ENCODE measurements at places on chromosomes 13 and 19.

GRCh38 chr13:106197496-106197895 is 338.0 kb downstream of the EFNB2 start:
- no peak for DNase-seq

- no peak for DNase-seq
Measured at GRCh38 chr19:15235781-15236180, 3.5 kb upstream of the EPHX3 start.

DNA sequence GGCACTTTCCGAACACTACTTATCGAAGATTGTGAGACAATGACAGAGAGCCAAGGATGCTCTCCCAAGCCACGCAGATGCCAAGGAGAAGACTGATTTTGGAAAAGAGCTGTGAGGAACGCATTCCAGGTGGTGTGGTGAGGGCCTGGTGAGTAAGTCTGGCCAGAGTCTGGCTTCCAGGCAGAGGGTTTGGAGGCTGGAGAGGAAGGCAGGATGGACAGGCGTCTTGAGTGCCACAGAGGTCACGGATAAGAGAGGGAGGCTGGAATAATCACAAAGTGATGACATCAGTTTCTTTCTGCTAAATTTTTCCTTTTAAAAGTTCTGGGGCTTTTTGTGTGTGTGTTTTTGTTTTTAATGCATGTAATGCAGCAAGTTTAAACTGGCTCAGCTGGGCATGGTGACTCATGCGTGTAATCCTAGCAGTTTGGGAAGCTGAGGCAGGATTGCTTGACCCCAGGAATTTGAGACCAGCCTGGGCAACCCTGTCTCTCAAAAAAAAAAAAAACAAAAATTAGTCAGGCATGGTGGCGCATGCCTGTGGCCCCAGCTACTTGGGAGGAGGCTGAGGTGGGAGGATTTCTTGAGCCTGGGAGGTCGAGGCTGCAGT is 235.1 kb downstream of the NALCN start:
- DNase-seq: no peak

- DNase-seq: no peak
Measured at GRCh38 chr19:35792312-35792711, 16.9 kb downstream of the ARHGAP33 start.

- DNase-seq: no peak
Measured at GRCh38 chr13:47066226-47066625, 169.4 kb upstream of the HTR2A start.

DNA sequence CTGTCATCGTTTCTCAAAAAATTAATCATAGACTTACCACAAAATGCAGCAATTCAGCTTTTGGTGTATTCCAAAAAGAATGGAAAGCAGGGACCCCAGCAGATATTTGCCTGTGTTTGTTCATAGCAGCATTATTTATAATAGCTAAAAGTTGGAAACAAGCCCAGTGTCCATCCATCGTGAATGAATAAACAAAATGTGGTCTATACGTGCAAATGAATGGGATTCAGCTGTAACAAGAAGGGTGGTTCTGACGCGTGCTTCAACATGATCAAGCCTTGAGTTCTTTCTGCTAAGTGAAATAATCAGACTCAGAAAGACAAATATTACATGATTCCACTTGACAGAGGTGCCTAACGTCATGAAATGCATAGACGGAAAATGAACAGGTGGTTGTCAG is 36.4 kb downstream of the PSG11 start:
- DNase-seq: no peak

- DNase-seq: no peak
Measured at GRCh38 chr13:40910324-40911050, 108.6 kb downstream of the ELF1 start.

DNA sequence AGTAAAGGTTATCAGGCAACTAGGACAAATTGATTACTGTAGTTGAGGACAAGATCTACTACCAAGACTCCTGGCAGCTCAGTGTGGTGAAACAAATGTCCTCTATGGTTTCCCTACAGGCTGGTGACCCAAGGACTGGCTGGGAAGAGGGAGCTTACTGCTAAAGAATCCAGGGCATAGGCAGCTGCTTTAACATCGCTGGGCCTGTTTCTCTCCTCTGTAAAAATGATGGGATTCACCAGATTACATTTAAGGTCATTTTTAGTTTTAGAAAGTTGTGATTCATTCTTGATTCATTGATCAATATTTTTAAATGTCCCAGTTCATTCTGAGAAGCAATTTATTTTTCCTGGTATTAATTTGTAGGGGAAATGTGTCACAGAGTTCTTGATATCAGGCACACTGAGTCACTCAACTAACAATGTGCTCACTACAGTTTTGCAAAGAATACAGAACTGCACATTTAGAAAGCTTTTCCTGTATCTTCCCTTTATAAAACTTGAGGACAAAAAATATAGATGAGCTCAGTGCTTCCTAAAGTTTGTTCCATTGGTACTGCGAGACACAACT is 19.6 kb upstream of the FAM124A start:
- DNase-seq: no peak

- no peak for DNase-seq
Measured at GRCh38 chr19:29492769-29493168, 33.0 kb upstream of the VSTM2B start.

DNA sequence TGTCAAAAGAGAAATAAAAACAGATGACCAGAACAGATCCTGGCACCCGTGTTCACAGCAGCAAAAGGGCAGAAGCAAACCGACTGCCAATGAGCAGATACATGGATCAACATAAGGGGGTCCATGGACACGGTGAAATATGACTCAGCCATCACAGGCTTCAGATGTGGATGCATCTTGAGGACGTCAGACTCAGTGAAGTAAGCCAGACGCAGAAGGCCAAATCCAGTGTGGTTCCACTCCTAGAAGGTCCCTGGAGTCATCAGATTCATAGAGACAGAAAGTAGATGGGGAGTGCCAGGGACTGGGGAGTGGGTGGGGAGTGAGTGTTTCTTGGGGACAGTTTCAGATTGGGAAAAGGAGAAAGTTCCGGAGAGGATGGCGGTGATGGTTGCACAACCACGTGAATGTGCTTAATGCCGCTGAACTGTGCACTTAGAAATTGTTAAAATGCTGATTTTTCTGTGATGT is 28.8 kb upstream of the SEMA6B start:
- no peak for DNase-seq

- no peak for DNase-seq
Measured at GRCh38 chr19:54418030-54418929, 3.0 kb downstream of the TTYH1 start.
